ENCODE measurements at places on chromosomes 6 and 20.

DNA sequence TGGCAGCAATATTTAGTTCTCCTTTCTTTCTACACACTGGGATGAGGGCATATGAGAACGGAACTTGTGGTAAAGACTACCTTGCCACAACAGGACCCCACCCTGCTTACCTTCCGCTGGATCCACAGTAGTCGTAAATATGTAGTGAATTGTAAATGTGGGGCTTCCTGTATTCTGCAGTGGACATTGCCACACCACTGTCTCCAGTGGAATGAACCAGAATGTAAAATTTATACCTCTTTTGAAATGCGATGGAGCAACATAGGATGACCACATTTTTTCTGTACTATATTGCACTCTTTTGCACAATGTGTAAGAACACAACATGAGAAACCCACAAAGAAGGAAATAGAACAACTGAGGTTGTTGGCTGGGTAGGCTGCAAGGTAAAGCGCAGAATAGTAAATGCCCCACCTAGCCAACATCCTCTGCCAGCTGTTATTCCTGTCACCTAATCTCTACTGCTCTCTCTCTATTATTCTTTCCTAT, 16.1 kb upstream of the RIPOR2 start:
- no peak for DNase-seq

DNA sequence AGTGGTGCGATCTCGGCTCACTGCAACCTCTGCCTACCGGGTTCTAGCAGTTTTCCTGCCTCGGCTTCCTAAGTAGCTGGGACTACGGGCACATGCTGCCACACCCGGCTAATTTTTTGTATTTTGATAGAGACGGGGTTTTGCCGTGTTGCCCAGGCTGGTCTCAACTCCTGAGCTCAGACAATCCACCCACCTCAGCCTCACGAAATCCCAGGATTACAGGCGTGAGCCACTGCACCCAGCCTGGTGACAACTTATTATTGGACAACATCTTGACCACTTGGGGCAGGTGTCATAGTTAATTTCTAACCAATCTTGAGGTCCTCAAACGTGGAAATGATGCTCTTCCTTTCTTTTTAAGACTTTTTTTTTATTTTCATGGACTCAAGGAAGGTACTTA, 303.6 kb downstream of the CLIC5 start:
- no peak for DNase-seq

GRCh38 chr20:37911261-37911660, 8.3 kb downstream of the VSTM2L start:
- no peak for DNase-seq

- no peak for DNase-seq
Measured at GRCh38 chr6:2914318-2914660, 11.2 kb upstream of the SERPINB9 start.

DNA sequence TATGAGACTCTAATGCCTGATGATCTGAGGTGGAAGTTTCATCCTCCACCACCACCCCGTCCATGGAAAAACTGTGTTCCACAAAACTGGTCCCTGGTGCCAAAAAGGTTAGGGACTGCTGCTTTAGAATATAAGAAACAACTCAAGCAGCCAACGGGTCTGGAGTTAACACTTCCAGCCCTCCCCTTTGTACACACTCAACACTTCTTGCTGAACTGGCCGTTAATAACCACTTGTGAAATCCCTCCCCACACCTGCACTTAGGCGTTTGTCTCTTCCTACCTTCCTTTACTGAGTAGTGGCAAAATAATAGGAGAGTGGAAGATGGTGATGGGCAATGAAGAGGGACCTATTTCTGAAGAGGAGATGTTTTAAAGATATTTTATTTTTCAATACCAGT, 10.5 kb downstream of the SAYSD1 start:
- DNase-seq = no peak

DNA sequence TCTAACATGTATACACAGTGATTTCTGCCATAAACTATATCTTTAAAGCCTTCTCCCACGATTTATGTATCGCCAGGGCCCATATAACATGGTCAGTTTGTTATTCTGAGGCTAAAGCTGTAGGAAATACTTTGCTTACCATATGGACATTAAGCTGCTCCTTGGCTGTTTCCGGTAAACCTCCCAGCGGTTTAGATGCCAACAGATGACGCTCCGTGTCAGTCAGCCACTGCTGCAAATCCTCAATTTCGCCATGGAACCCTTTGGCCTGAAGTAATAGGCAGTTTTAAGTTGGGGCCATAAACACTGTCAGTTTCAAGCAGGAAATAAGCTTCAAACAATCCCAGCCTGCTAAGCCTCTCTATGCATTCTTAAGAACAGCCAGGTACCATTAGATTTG, 145.4 kb downstream of the DST start:
- DNase-seq = no peak

GRCh38 chr6:107715550-107716321, 108.4 kb downstream of the SCML4 start:
- no peak for DNase-seq

GRCh38 chr6:7424967-7425807, 35.6 kb downstream of the RIOK1 start:
- no peak for DNase-seq

DNA sequence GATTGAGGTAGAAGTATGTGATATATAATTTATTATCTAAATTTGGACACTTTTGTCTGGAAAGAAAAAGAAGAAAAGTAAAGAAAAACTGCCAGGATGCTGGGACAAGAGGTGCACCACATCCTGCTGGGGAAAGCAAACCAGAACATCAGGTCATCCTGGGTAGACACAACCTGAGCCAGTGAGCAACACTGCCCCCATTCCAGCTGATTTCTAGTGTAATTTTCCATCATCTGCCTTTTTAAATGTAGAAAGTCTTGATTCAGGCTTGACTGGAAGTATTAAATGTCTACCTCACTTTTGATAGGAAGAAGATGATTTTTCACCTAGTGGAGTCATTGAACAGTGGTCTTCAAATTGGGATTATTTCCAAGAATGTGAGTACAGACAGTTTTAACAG, 1164.5 kb upstream of the CITED2 start:
- DNase-seq = no peak

GRCh38 chr20:33333616-33334015, 50.6 kb downstream of the BPIFB1 start:
- DNase-seq = no peak

GRCh38 chr6:71392276-71392675, 103.7 kb downstream of the OGFRL1 start:
- DNase-seq = no peak

GRCh38 chr20:41889126-41889843, 271.1 kb upstream of the CHD6 start:
- DNase-seq = peak; percentile 7

DNA sequence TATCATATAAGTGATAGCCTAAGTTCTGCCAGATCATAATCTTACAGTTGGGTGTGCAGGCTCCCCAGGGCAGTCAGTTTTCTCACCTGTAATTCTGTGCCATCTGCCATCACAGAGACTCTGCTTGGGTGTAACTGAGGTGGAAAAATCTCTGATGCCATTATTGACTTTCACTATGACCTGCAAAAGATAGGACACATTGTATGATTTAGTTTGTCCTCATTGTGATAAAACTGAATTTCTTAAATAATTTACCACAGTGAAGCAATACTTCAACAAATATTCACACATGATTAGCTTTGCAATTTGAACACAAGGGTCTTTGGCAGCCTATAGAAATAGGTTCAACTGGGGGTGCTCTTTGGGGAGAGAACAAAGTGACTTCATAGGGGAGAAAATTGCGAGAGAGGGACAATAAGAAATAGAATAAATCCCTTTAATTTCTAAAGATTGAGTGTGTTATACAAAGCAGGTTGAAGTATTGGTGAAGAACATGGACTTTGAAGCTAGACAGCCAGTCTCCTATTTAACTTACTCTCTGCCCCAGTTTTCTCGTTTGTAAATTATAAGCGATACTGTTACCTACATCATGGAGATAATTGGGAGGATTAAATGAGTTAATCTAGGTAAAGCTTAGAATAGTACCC, 27.3 kb downstream of the FAM229B start:
- no peak for DNase-seq

DNA sequence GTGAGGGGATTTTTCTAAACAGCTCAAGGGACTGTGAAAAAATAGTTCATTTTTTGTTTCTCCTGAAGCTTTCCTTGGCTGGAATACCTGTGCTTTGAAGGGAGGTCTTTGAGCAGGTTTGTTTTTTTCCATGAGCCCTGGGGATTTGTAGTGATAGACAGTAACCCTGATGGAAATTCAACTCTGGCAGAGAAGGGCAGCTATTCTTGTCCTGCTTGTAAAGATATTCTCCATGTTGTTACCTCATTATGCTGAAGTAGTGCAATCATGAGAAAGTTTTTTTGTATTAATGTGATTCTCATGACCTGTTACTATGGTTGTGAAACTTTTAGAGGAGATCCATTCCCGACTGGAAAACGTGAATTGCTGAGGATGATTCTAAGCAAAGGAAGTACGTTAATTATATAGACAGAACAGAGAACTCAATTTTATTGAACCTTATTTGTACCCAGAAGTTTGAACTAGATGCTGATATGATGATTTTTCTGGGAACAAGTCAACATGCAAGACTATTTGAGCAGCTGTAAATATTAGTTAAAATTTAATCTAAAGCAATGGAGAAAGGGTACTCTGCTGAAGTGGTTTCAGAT, 12.5 kb downstream of the UTRN start:
- DNase-seq = no peak

DNA sequence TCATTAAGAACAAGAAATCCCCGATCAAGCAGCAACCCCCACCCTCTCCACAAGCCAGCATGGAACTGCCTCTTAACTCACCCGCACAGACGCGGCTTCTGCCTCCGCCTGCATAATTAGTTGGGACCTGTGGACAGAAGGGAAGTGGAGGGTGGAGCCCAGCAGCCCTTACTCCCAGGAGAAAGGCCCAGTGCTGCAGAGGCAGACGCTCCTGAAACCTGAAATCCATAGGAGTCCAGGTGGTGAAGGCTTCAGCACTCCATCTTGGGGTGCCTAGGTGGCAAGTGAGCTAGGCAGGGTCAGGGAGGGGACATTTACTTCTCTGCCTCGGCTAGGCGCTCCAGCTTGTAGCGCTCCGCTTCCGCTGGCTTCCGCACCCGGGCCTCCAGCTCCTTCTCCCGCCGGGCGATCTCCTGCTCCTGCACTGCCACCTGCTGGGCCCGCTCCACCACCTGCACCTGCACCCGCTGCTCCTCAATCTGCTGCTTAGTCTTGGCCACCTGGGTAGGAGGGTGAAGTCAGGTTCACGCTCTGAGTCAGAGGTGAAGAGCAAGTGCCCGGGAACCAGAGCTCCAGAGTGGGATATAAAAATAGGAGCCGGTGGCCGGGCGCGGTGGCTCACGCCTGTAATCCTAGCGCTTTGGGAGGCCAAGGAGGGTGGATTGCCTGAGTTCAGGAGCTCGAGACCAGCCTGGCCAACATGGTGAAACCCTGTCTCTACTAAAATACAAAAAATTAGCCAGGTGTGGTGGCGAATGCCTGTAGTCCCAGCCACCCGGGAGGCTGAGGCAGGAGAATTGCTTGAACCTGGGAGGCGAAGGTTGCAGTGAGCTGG, 10.7 kb downstream of the TUBB start:
- peak; percentile 78 for DNase-seq

DNA sequence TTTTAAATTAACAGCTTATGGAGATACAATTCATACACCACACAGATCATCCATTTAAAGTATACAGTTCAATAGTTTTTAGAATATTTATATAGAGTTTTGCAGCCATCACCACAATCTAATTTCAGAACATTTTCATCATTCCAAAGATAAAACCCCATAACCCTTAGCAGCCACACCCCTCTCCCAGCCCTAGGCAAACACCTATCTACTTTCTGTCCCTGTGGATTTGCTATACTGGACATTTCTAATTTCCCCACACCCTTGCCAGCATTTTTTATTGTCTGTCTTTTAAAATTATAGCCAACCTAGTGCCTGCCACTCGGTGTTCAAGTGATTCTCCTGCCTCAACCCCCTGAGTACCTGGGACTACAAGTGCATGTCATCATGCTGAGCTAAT, 23.0 kb upstream of the AKAP7 start:
- no peak for DNase-seq

GRCh38 chr6:1113916-1114540, 197.9 kb upstream of the FOXQ1 start:
- DNase-seq = no peak

DNA sequence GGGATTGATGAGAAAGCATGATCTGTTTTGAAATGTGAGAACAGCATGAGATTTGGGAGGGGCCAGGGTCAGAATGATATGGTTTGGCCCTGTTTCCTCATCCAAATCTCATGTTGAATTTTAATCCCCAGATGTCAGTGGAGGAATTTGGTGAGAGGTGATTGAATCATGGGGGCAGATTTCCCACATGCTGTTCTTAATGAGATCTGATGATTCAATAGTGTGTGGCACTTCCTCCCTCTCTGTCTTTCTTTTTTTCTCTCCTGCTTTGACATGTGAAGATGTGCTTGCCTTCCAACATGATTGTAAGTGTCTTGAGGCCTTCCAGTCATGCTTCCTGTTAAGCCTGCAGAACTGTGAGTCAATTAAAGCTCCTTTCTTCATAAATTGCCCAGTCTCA, 1060.3 kb upstream of the CITED2 start:
- no peak for DNase-seq

- DNase-seq = no peak
Measured at GRCh38 chr20:61121661-61122060, 130.4 kb upstream of the CDH4 start.

DNA sequence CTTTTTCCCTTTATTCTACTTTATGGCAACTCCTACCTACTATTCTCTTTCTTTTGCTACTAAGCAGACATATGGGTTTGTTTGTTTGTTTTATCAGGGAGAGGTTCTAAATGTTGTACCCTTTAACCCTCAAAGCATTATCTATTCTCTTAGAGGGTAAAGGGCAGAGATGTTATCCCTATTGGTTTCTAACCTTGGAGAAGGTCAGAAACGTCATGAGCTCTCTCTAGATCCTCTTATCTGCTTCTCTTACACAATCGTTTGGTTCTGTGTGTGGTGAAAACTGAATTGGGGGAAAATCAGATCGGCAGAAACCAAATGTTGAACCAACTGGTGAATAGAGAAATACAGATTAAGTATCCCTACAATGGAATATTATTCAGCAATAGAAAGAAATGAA, 6.4 kb upstream of the MPC1 start:
- no peak for DNase-seq
